C1 segment of cervical spinal cord (tissue), 14 donors: ENCODE measurements at places on chromosomes 4 and X.

- DNase-seq: no peak
These were observed 1.8 kb downstream of the ADAM29 start for GRCh38 chr4:174919886-174920423.

- no peak for DNase-seq
These were observed 35.5 kb downstream of the NAA11 start for GRCh38 chr4:79290376-79290775.

DNA sequence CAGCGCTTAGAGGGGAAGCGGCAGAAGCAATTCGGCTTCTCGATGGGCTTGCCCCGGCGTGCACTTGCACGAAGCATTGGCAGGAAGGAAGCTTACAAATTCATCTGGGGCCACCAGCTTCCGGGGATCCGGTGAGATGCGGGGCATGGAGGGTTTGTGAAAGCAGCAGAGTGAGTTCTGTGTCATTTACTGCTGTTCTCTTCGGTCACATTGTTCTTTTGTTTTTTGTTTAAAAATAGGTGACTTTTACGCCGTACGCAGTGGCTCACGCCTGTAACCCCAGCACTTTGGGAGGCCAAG lies 47.0 kb downstream of the ASMT start:
- DNase-seq: no peak

DNA sequence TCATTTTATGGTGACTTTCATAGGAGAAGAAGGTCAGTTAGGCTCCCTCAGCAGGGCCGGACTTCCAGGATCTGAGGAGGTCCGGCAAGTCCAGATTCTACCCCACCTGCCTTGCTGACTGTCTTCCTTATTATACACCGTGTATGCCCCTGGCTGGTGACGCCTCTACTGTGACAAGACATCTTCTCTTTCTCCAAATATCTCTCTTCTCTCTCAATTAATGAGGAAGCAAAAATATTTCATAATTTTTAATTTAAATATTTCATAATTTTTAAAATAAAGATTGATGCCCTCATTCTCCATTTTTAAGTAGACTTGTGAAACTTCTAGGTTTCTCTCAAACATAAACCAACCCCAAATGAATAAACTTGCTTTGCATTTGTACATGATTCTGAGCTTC lies 202.5 kb downstream of the NSUN7 start:
- no peak for DNase-seq

GRCh38 chr4:180937083-180937482 lies 1306.1 kb upstream of the TENM3 start:
- DNase-seq: no peak

- DNase-seq: no peak
These were observed 824.0 kb downstream of the STIM2 start for GRCh38 chr4:27684610-27685011.

GRCh38 chr4:101885574-101885973 lies 95.0 kb downstream of the BANK1 start:
- DNase-seq: no peak
